ENCODE measurements at places on chromosomes 6 and 20. TPM values are rescaled to one million over a fixed set of nuclear protein-coding genes. Genes with fewer than 3 reads are reported as not detected.

CNKSR3 gene
- total RNA-seq = 11.1 TPM

CCN5 gene
- not detected for total RNA-seq

BMP5 gene
- 0.19 TPM for total RNA-seq

DNA sequence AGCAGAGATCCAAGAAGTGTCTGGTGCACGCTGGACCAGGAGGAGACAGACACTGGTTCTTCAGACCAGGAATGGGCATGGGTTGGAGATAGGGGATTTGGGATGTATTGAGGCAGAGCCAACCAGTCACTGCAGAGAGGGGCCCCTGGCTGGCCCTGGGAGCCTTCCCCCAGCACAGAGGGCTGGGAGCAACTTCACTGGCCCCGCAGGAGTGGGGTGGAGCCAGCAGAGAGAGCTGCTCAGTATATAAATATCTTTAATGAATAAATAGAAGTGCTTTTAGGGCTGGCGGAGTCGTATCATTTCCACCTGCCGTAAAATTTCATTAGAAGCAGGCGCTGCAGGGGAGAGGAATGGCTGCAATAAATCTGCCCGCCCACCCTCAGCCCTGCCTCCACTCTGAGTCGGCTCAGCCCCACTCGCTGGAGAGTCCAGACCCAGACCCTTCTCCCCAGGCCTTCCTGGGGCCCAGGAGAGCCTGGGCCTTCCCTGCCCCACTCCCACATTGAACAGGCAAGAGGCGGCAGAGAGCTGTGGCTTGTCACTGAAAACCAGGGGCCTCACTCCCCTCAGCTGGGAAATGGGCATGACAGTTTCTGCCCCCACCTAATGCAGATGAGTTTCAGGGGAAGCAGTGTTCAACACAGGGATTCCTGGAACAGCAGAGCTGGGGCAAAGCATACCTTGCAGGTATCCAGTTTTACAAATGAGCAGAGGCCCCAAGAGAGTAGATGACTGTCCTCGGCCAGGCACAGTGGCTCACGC lies 23.9 kb upstream of the VSTM2L start:
- no peak for DNase-seq

- no peak for DNase-seq
These were observed 402.6 kb downstream of the BCKDHB start for GRCh38 chr6:80508885-80509630.

- DNase-seq = no peak
These were observed 39.4 kb upstream of the MYB start for GRCh38 chr6:135141728-135142127.
